HCT116 (cell line): ENCODE measurements at places on chromosomes 7 and 10. TPM values are rescaled to one million over a fixed set of nuclear protein-coding genes. Genes with fewer than 3 reads are reported as not detected.

Gene HABP2
- total RNA-seq = 0.20 TPM

DNA sequence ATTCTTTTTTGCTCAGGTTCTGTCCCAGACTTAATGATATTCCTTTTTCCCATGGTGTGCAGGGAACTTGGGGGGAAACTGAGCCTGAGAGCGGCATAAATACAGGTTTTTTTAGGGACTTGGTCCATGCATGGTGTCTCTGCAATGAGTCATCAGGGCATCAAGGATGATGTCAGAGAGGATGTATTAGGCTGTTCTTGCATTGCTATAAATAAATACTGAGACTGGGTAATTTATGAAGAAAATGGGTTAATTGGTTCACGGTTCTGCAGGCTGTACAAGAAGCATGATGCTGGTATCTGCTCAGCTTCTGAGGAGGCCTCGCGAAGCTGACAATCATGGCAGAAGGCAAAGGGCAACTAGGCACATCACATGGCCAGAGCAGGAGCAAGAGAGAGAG, 185.4 kb downstream of the RAB11FIP2 start:
- no peak for DNase-seq

DNA sequence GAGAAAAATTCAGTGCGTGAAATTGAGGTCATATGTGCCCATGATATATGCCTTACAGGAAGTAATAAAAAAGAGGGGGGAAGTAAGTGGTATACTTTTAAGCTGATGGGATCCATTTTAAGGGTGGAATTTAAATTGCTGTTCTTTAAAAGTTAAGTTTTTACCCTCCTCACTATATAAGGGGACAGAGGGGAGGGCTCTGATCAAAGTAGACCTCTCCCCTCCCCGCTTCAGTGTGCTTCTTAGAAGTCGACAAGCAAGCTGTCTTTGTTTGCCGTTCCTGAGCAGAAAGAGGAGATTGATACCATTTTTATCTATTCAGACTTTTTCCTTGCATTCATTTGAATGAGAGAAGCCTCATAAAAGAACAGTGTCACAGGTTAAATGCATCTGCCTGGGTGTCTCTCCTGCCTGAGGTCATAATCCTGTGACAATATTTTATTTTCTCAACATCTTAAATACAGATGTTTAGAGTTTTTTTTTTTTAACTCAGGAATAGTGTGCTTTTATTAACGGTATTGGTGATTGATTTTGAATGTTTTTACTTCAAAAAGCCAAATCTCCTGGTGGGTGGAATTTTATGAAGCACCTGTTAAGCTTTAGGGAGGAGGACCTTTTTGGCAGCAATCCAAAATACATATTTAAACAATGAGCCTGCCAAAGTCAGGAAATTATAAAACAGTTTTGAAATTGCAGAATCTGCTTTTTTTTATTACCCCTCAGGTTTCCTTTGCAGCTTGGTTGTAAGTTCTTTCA, 141.7 kb downstream of the KAT6B start:
- DNase-seq = no peak

DNA sequence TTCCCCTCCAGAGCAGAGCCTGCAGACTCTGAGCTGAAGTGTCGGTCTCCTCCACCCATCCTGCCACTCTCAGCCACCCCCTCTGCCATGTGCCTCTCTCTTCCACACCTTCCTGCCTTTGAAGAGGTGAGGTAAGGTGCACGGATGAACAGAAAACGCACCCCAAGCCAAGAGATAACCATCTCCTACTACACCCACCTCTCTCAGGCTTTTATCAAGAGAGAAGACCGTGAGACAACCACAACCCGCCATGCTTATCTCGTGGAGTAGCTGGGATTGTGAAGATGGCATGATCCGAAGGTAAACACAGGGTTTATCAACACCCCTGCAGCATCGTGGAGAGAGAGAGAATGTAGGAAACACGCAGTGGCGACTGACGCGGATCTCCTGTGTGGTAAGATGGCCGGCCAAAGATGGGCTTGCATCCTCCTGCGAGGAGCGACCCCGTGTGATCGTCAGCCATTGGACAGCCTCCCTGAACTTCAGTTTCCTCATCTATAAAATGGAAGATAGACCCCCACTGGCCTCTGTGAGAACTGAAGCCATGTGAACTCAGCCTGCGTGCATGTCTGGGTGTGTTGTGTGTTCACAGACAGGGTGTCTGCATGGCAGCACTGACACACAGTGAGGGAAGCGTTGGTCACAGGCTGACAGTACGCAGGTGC, 219.0 kb downstream of the DIP2C start:
- DNase-seq = no peak

- DNase-seq = no peak
Measured at GRCh38 chr10:110919349-110919931, at the start of gene SHOC2. TSS of gene SHOC2 (plus strand) at chr10:110919604. CDS start at chr10:110964359, 44,755 bp downstream.

GRCh38 chr7:68679459-68680234, 918.6 kb upstream of the AUTS2 start:
- DNase-seq = no peak

DNA sequence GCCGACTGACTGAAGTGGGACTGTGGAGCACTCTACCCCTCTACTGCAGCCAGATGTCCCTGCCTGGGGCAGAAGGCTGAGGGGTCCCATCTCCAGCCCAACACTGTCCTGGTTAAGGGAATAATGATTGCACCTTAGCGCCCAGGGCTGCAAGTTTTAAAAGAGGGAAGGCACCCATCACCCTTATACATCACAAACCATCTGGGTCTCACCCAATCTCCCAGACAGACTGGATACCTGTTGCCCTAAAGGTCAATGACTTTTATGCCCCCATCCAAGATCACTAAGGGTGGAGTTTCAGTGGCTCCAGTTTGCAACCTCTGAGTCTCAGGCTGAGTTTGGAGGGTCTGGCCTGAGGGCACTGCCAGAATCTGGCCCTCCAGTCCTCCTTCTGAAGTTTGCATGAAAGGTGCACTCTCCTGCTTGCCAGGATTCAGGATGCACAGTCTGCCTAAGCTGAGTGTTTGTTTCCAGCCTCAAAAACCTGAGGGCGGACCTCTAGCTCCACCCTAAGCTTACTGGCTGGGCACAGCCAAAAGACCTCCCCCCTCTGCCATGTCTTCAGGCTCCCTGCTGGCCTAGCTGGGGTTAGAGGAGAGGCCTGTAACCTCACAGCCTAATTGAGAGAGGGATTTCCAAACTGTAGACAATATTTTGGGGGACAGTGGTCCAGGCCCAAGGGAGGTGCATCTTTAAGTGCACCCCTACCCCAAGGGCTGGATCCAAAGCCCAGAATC, 2.5 kb upstream of the EMX2 start:
- DNase-seq = no peak

DNA sequence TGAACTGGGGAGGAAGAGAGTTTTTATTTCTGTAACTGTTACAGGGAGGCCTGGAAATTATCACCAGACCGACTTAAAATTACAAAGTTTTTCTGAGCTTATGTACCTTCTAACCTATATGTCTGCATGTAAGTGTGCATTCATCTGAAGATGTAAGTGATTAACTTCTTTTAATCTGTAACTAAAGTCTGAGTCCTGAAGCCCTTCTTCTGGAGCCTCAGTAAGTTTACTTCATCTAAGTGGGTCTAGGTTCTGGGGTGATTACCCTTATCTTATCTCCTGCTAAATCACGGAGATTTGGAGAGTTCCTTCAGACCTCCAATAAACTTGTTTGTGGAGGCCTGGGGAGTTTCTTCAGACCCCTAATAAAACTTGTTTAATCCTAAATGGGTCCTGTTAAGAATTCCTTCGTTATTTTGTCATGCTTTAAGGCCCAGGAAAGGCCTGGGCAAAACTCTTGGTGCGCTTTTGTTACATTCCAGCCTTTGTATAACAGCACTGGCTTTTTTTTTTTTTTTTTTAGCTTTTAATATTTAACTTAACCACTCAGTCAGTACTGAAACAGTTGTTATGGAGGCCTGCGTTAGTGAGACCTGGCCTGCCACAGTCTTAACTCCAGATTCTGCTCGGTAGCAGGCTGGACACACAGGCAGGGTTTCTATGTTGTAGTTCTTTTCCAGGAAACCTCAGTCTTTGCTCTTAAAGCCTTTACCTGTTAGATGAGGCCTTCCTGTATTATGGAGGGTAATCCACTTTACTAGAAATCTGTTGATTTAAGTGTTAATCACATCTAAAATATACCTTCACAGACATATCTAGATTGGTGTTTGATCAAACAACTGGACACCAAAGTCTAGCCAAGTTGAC, 33.0 kb downstream of the TPST1 start:
- no peak for DNase-seq

Gene INA
- not detected for total RNA-seq

Gene GSDME
- total RNA-seq = 7.6 TPM

GRCh38 chr7:30038196-30038980, 10.2 kb downstream of the PLEKHA8 start:
- no peak for DNase-seq
